Effector memory CD8-positive, alpha-beta T cell (primary cell): ENCODE measurements at places on chromosomes 7 and 10.
A peak's percentile ranks its signal among the peaks of the same experiment; 100 is the strongest.

DNA sequence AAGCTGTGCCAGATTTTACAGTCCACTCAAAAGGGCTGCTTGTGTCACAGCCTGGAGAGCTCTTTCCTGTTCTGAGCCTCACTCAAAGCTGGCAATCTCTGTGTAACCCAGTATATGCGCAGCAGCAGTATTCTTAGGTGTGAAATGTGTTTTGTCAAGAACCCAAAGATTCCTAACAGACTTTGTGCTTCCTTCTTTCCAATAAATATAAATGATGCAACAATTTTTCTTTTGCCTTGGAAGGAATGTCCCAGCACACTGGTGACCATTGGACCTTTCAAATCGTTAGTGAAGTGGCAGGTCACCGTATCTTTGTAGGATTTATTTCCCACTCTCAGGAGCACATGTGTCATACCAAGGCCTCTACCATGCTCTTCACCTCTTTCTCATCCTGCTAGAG, 5.6 kb upstream of the ZC3HAV1 start:
- DNase-seq: no peak
- no peak overlapping the region for H3K4me3 ChIP-seq
- no peak overlapping the region for H3K27ac ChIP-seq
- peaks cover 13% of the 10 kb centered on the region for H3K36me3 ChIP-seq
- peaks cover 25% of the 10 kb centered on the region for H3K4me1 ChIP-seq
- H3K27me3 ChIP-seq: no peaks in the 10 kb centered on the region

- H3K27ac ChIP-seq: no peak overlapping the region
- no peak overlapping the region for H3K4me3 ChIP-seq
- H3K36me3 ChIP-seq: no peaks in the 10 kb centered on the region
- H3K27me3 ChIP-seq: no peaks in the 10 kb centered on the region
- no peak for DNase-seq
Measured at GRCh38 chr7:87316097-87316700, 29.3 kb upstream of the CROT start.

DNA sequence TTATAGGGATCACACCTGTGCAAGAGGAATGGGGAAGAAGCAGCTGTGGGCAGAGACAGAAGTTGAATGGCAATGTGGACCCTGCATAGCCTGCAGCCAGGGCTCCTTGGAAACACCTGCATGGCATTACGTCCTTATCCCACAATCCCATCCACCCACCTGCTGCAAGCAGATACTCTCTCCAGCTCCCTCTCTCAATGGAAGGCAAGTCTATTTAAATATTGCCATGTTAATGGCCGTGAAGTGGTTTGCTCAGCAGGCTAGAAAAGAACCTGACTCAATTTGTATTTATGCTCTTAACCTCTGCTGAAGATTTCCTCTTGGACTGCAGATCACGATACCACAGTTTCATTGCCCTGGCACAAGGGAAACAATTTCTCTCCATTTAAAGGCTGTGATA, 417.0 kb downstream of the TYW1 start:
- no peaks in the 10 kb centered on the region for H3K4me1 ChIP-seq
- H3K27me3 ChIP-seq: peaks cover 25% of the 10 kb centered on the region
- H3K36me3 ChIP-seq: no peaks in the 10 kb centered on the region
- no peak overlapping the region for H3K27ac ChIP-seq
- no peak overlapping the region for H3K4me3 ChIP-seq
- no peak for DNase-seq

- peaks cover 7% of the 10 kb centered on the region for H3K27me3 ChIP-seq
- H3K4me1 ChIP-seq: no peaks in the 10 kb centered on the region
- H3K4me3 ChIP-seq: no peak overlapping the region
- DNase-seq: no peak
Measured at GRCh38 chr7:26655781-26656180, 208.6 kb downstream of the SKAP2 start.

DNA sequence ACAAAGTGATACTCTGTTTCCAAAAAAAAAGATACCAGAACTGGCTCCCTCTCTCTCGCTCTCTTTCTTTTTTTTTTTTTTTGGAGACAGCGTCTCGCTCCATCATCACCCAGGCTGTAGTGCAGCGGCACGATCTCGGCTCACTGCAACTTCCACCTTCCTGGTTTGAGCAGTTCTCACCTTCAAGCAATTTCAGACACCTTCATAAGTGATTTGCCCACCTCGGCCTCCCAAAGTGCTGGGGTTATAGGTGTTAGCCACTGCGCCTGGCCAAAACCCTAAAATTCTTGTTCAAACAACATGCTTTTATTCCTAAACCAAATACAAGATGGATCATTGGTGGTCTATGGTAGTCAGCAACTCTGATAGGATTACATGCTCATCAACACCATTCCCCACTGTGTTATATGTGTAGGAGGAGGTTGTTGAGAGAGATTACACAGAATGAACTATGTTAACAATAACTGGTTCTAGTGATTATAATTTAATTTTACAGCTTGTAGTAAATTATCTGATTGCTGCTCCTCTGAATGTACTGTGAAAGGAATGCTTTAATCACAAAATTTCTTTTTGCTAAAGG, 15.5 kb downstream of the ACBD5 start:
- H3K36me3 ChIP-seq: peaks cover 60% of the 10 kb centered on the region
- H3K4me3 ChIP-seq: peak overlapping the region; percentile 76
- peak overlapping the region; percentile 93 for H3K27ac ChIP-seq
- peaks cover 31% of the 10 kb centered on the region for H3K4me1 ChIP-seq
